ENCODE measurements at places on chromosomes 13 and 19.

DNA sequence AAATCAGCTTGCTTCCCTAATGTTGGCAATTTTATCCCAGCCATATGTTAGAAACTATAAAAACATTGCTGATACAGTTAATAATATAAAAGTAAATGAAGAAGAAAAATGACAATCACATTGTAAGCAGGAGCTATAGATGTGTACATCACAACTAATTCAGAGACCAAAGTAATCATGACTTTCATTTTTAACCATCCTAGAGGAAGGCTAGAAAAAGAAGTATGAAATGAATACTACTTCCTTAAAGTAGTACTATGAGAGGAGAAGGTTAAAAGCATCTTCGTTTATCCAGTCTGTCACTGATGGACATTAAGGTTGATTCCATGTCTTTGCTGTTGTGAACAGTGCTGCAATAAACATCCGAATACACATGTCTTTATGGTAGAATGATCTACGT is 135.5 kb downstream of the IRS2 start:
- DNase-seq = no peak

GRCh38 chr19:55179606-55180484 is at the start of gene SYT5:
SYT5 (minus strand) TSS chr19:55180289; CDS start chr19:55179041, 1,248 bp downstream.
- DNase-seq = peak; percentile 89

DNA sequence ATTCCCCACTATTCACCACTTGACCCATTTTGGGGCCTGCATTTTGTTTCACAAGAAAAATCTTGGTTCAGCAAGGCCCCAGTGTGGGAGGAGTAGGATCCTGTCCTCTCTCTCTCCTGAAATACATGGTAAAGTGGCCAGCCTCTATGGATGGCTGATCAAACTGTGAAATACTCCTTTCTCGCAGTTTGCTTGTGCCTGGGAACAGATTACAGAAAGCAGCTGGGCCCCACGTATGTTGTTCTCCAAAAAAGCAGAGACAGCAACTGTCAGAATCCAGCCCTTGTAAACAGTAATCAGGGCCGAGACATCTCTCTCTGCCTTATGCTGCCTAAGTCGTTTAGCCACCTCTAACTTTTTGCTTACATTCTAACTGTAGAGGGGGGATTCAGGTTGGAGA is 61.0 kb upstream of the RAP2A start:
- DNase-seq = no peak

DNA sequence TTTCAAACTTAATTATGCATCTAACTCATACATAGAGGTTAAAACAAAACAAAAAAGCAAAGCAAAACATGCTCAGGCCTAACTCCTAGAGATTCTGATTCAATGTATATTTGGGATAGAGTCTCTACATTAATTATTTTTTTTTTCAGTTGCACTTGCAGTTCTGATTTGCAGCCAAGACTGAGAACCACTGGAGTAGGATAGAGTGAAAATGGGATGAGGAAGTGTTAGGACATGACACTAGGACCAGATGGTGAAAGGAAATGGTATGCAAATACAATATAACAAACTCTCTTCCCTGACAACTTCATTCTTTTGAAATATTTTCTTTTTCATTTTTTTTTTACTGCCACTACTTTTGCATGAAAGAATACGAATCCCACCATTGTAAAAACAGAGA is 1.8 kb downstream of the CCDC122 start:
- DNase-seq = no peak

- peak; percentile 69 for DNase-seq
These were observed 15.4 kb upstream of the MATK start for GRCh38 chr19:3801412-3802096.

DNA sequence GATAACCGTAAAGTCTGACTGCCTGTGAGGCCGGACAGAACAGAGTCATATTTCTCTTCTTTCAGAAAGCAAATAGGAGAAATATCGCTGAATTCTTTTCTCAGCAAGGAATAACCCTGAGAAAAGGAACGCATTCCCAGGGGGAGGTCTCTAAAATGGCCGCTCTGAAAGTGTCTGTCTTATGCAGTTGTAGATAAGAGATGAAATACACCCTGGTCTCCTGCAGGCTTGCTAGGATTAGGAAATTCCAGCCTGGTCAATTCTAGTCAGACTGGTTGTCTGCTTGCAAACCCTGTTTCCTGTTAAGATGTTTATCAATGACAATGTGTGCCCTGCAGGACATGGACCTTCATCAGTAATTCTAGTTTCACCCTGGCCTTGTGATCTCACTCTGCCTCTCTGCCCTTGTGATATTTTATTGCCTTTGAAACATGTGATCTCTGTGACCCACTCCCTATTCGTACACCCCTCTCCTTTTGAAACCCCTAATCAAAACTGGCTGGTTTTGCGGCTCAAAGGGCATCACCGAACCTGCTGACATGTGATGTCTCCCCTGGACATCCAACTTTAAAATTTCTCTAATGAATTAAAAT is 934.8 kb upstream of the SPRY2 start:
- no peak for DNase-seq

- DNase-seq = peak; percentile 10
These were observed 62.4 kb downstream of the SERTM1 start for GRCh38 chr13:36736119-36736726.

DNA sequence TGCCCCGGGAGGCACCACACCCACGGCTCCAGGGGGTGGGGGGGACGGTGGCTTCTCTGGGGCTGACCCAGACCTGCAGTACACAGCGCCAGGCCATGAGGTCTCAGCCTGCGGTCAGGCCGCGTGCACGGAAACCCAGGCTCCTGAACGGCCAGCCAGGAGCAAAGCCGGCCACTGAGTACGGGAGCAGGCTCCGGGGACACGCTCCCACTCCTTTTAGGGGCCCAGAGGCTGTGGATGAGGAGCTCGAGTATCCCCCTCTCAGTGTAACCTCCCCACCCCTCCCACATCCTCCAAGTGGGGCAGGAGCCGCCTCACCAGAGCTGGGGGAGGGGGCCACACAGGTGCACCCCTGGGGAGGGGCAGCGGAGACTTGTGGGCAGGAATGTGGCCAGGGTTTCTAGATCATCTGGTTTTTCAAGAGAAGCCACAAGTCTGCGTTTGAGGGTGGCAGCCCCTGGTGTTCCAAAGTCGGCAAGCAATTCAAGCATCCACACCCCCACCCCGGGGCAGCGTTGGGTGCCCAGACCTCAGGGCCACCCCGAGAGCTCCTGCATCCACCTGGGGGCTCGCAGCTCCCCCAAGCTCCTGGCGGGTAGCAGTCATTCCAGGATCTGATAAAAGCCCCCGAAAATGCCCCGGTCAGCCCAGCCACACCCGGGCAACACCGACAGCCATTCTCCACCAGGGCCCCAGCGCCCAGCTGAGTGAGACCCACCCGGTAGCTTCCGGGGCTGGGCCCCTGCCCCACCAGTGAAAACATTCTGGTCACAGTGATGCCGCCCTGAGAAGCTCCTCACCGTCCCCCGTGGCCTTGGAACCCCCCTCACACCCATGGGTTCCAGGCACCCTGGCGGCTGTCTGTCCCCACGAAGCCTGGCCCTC is 6.1 kb downstream of the SBNO2 start:
- DNase-seq = no peak

DNA sequence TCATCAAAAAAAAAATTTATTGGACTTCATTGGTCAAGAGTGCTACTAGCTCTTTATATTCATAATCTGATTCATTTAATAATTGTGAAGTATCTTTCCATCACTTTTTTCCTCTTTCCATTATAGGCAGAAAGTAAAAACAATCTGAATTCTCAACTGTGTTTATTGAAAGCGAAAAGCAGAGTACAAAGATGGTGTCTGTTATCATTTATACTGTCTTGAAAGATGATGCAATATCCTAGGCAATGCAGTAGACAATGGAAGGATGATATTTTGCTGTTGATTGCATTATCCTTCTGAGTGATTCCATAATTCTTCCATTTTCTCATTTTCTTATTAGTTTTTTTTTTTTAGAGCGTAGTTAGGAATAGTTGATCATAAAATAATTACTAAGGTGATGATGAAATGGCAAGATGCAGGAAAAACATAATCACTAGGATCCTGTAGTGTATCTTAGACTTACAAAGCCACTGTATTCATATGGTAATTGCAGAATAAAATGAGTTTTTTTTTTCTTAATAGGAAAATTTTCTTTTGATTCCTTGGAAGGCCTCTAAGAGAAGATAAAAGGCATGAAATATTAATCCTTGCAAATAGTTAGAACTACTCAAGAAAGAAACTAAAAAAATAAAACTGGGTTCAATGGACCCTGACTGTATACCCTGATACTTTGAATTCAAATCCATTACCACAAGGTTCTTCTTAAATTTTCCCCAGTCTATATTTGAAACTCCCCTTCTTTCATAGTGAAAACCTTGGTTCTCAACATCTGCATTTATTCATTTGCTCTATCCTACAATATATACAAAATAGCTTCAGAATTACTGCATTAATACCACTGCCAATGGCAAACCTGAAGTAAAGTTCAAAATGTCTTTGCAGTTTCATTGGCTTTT is 11.6 kb downstream of the URI1 start:
- no peak for DNase-seq

GRCh38 chr13:23723471-23723870 is 153.3 kb downstream of the TNFRSF19 start:
- DNase-seq = no peak

GRCh38 chr13:92473765-92474475 is 752.7 kb upstream of the GPC6 start:
- no peak for DNase-seq

DNA sequence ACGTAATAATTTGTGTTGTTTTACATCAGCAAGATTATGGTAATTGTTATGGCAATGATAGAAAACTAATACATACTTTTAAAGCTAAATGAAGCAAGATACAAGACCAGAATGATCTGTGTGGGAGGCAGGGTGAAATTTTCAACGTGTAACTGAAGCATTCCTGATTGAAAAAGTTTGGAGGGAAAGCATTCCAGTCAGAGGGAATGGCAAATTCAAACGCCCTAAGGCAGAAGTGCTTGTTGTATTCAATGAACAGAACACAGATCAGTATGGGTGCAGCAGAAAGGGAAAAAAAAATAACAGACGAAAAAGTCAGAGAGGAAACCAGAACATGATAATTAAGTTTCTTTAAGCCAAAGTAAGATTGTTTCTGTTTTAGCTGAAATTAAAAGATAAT is 928.5 kb upstream of the SLITRK1 start:
- DNase-seq = no peak

GRCh38 chr13:96993634-96994016 is 651 bp downstream of the OXGR1 start:
- no peak for DNase-seq

DNA sequence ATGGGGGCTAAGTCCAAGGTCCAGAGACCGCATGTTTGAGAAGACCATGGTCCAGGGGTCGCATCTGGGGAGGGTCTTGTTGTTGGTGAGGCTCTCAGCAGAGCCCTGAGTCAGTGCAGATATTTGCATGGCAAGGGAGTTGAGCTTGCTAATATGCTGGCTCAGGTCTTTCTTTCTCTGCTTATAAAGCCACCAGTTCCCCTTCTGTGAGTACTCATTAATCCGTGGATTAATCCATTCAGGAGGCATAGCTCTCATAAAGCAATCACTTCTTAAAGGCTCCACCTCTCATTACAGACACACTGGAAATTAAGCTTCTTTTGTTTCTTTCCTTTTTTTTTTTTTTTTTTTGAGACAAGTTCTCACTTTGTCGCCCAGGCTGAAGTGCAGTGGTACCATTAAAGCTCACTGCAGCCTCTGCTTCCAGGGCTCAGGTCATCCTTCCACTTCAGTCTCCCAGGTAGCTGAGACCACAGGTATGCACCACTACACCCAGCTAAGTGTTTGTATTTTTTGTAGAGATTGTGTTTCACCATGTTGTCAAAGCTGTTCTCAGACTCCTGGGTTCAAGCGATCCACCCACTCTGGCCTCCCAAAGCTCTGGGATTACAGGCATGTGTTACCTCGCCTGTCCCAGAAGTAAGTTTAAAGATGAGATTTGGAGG is 216.4 kb downstream of the SLITRK5 start:
- DNase-seq = no peak

DNA sequence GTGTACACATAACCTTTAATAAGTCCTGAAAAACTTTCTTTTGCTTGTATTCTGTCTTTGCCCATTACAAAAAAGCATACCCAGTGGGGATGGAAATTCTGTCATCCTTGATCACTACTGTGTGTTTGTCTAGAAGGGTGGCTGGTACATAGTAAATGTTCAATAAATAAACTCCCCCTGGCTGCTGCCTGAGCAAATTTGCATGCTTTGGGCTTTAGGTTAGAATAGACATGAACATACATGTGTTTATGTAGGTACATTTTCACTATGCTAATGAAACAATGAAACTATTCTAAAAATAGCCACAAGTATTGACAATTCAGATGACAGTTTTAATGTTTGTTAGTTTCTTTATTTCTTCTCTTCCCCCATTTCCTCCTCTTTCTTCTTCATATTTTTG is 36.1 kb downstream of the TNFSF13B start:
- DNase-seq = no peak

GRCh38 chr19:6564393-6564792 is 26.6 kb downstream of the CD70 start:
- no peak for DNase-seq

GRCh38 chr13:45368571-45368970 is 27.6 kb upstream of the TPT1 start:
- DNase-seq = no peak

- DNase-seq = no peak
These were observed 12.4 kb upstream of the ENOX1 start for GRCh38 chr13:43799191-43799590.

DNA sequence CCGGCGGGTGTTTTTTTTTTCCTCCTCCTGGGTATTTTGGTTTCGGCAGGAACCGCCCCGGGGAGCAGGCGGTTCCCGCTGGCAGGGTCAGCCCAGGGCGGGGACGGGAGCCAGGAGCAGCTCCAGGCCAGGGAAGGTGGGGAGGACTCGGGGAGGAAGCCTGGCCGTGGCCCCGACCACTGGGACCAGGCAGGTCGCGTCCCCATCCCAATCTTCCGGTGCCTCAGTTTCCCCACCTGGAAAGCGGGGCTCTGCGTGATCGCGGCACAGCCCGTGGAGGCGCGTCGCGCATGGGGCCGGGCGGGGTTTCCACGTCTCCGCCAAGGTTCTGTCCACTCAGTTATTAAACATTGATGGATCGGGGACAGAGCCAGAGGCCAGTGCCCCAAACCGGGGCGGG is 34.8 kb downstream of the IL12RB1 start:
- no peak for DNase-seq
